Activated naive CD8-positive, alpha-beta T cell treated with anti-CD3 and anti-CD28 coated beads for 36 hours (primary cell): ENCODE measurements at places on chromosomes 1 and 21.
A peak's percentile ranks its signal among the peaks of the same experiment; 100 is the strongest.

DNA sequence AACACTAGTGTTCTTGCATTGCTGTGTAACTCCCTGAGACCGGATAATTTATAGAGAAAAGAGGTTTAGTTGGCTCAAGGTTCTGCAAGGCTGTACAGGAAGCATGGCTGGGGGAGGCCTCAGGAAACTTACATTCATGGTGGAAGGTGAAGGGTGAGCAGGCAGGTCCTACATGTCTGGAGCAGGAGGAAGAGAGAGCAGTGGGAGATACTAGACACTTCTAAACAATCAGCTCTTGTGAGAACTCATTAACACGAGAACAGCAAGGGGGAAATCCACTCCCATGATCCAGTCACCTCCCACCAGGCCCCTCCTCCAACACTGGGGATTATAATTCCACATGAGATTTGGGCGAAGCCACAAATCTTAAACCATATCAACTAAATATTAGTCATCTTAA is 30.1 kb downstream of the RNF2 start:
- DNase-seq: no peak

- DNase-seq: no peak
Observed at GRCh38 chr1:108082001-108082400, 117.0 kb upstream of the VAV3 start.

- no peak for DNase-seq
Observed at GRCh38 chr1:150749720-150750311, 15.8 kb downstream of the CTSS start.

- no peak for DNase-seq
Observed at GRCh38 chr1:168786476-168787330, 57.7 kb upstream of the DPT start.

DNA sequence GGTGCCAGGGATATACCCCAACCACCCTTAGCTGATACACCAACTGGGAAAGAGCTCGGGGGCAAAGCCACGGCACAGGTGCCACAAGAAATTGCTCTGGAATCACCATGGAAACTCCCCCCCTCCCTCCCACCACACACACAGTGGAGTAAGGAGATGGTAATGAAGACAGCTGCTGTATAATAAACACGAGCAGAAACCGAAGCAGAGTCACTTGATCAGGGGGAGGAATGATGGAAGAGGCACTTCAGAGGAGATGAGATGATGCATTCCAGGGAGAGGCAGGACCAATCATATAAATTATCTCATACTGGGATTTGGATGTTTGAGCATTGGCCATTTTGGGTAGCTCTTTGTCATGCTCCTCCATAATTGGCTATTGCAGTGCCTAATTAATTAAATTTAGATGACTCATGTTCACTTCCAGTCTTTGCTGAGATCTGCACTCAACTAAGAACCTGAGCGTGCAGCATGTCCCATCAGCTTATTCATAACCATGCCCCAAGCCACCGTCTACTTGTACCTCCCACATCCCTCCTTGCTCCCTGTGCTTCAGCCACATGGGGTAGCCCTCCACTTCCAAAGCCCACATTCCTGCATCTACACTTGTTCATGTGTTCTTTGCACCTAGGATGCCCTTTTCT is 189.5 kb downstream of the ZSCAN20 start:
- DNase-seq: no peak

GRCh38 chr21:14751602-14752344 is 205.7 kb upstream of the SAMSN1 start:
- DNase-seq: no peak

- DNase-seq: peak; percentile 28
Observed at GRCh38 chr1:204366759-204367158, 7.0 kb upstream of the PLEKHA6 start.

GRCh38 chr1:180415236-180415848 is 87.0 kb downstream of the ACBD6 start:
- DNase-seq: no peak
